CD8-positive, alpha-beta memory T cell (primary cell): ENCODE measurements at places on chromosomes 6 and 20.

DNA sequence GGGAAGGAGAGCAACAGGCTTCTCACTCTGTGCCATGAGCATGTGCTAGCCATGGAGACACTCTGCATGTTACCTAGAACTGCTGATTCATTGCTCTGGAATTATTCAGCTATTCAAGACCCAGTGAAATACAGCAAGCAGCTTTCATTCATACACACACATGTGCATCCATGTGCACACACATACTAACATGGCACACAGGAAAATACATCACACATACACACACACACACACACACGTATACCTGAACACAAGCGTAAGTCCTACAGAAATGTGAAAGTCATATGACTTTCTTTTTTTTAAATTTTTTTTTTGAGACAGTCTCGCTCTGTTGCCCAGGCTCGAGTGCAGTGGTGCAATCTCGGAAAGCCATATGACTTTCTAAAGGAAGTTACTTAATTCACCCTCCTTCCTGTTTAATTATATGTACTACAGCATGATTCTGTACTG, 108.2 kb upstream of the NFATC2 start:
- DNase-seq = no peak

GRCh38 chr6:41748542-41748941, 1.3 kb upstream of the PGC start:
- DNase-seq = no peak

- no peak for DNase-seq
These were observed 437.1 kb downstream of the CDC5L start for GRCh38 chr6:44824567-44824966.

DNA sequence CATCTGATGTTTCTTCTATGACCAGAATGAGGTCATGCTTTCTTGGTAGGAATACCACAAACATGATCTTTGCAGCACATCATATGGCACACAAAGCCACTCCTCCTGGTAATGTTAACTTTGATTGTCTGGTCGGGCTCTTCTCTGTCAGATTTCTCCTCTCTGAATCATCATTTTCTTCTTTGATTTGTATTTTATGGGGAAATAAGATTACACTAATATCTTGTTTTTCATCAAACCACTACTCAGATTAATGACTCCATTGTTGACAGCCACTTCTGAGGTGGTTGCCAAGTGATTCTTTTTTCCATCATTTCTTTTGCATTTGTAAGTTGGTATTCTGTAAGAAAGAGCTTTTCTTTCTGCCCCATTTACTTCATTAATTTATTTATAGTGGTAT, 29.5 kb downstream of the TRMT11 start:
- DNase-seq = no peak
